Transverse colon (tissue), 4 donors: ENCODE measurements at places on chromosomes 5 and 9. TPM values are rescaled to one million over a fixed set of nuclear protein-coding genes. Genes with fewer than 3 reads are reported as not detected.

DNA sequence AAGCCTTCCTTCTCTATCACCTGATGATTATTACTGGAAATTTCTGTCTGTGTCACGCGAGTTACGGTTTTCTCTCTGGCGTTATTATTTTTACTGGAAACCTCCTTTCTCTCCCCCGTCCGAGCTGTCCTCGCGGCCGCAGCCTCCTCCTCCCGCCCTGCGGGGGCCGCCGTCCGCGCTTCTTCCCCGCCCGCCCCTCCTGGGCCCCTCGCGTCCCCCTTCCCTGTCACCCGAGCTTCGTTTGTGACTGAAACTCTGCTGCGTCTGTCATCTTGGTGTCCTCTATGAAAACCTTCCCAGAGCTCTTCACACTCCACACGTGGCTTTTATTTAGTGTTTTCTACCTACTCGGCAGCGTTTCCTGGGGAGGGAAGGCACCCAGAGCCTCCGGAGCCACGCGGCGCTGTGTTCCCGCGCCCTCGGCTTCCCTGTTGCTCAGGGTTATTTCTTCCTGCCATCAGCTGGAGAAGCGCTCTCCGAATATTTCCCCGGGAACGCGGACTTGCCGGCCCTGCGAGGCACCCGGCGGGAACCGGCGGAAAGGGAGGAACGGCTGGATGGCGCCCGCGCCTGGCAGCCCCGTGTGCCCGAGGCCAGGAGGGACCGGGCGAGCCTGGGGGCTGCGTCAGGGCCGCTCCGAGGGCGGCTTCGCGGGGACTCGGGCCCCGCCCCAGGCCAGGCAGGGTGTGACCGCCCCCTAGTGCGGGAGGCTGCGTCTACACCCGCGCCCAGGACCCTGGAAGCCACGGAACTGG, 33.9 kb downstream of the TRIP13 start:
- no peak for DNase-seq

- no peak for DNase-seq
These were observed at the start of gene NEUROG1 for GRCh38 chr5:135535820-135536801. TSS of gene NEUROG1 (minus strand) at chr5:135535964. CDS start at chr5:135535690, 274 bp downstream.

DNA sequence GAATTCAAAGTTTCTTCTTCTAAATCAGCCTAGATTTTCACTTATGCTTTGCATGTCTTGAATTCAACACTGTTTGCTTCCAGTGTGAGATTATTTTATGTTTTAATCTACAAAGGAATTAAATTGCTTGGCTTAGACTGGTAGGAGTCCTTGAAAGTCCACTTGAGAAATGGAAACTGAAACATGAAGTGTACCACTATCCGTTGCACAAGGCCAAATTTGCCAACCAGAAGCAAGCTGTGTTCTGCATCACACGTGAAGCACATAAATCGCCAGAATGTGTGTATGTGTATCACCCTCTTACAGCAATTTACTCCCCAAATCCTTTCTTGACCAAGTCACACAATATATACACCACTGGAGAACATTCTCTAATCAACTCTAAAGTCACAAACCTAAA, 10.3 kb downstream of the SEMA6A start:
- DNase-seq: no peak

DNA sequence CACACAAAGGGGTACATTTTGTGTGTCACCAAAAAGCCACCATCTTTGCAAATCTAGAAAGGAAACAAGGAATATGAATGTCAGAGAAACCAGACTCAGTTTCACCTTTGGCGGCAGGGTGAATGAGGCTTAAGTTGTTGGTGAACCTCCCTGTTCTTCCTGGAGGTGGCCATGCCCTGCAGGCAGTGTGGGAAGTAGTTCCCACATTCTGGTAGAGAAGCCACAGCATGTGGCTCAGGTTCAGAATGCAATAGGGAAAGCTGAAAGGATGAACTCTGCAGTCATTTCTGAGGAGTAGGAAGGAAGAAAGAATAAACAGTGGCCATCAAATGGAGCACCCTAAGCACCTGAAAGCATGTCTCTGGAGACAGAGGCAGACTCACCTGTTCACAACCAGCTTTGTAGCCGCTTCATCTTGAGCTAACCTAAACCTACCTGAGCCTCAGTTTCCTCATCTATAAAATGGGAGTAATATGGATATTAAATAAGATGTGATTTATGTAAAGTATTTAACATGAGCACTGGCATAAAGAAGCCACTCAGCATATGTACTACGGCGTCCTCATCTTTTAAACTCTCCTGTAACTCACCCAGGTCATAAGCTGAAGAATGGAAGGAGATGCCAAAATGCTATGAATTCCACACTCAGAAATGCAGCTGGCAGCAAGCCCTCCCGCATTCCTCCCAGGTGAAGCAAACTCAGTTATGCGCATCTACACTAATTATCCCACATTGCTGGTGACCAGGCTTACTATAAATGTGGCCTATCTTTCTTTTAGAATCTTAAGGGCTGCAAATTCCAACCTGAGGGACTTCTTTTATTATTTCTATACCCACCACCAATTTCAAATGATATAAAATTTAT, 86.0 kb downstream of the ZNF608 start:
- DNase-seq: no peak

DNA sequence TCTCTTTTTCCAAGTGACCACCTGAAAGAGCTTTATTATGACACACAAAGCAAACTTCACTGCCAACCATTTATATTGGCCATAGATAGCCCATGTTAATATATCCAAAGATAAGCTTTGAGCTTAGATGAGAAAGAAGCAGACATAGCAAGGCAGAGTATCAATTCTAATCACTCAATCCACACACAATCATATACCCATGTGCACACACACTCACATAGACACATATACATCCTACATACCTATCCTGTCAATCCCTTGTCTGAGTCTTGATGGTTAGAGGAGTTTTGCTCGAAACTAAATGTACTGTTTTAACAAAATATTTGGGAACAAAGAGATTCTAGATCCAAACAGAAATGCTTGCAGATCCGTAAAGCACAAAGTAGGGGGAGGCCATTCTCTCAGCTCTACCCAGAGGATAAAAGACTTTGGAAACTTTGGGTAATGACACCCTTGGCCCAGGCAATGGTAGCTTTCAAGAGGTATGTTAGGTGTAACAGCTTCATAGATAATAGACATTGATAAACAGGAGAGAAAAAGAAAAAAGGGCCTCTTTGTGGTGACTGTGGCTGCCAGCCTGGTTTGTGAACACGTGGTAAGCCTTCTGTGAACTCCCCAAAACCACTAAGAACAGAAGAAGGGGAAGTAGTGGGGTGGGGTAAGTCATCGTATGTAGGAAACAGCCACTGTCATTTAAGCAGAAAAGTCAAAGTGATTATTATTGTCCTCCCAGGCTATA, 121.6 kb downstream of the TLR4 start:
- DNase-seq: no peak

DNA sequence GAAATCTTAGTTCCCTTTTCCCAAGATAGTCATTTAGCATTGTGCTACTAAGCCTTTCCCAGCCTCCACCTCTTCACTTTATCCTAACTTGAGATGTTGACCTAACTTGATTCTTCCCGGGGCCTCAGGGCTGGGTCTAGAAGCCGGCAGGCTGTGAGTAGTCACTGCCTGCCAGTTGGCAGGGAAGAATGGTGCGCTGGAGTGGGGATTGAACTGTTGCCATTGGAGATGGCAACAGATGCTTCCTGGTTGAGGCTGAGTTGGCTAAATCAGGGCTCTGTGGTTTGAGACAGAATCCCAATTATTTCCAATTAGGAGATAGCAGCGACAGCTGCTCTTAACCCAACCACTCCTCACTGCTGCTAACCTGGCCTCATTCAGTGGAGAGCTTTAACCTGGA, 343.1 kb downstream of the BRINP1 start:
- peak; percentile 8 for DNase-seq

DNA sequence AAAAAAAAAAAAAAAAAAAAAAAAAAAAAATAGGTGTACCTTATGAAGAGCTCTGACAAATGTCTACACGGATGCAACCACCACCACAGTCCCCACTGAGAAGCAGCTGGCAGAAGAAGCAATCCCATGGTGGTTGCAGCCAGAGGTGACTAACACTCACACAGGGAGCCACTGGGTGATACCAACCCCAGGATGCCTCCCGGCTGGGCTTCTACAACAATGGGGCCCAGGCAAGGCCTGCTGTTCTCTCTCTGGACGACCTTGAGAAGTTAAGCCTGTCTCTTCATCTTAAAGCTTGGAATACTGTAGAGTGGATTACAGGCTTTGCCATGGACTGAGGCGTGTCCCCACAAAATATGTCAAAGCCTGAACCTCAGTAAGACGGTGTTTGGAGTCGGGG, 104.1 kb downstream of the ROR2 start:
- no peak for DNase-seq

GRCh38 chr5:166083183-166083959, 2208.1 kb upstream of the WWC1 start:
- DNase-seq: no peak

GRCh38 chr5:178630951-178631350, 4.1 kb upstream of the CLK4 start:
- no peak for DNase-seq

DNA sequence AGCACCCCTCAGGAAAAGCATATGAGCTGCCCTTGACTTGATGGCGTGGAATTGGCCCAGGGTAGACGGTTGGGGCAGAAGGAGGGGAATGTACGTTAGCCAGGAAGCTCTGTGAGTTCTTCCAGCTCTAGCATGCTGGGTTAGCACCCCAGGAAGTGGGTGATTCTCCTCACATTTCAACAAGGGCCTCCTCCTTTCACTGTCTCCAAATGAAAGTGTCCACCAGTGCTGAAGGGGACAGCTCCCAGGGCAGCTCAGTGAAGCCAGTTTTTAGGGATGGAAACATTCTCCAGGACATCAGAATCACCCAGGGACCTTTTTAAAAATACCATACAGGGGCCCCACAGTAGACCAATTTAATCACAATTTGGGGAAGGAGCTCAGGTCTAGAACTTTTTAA, 17.2 kb upstream of the AFAP1L1 start:
- DNase-seq: no peak

DNA sequence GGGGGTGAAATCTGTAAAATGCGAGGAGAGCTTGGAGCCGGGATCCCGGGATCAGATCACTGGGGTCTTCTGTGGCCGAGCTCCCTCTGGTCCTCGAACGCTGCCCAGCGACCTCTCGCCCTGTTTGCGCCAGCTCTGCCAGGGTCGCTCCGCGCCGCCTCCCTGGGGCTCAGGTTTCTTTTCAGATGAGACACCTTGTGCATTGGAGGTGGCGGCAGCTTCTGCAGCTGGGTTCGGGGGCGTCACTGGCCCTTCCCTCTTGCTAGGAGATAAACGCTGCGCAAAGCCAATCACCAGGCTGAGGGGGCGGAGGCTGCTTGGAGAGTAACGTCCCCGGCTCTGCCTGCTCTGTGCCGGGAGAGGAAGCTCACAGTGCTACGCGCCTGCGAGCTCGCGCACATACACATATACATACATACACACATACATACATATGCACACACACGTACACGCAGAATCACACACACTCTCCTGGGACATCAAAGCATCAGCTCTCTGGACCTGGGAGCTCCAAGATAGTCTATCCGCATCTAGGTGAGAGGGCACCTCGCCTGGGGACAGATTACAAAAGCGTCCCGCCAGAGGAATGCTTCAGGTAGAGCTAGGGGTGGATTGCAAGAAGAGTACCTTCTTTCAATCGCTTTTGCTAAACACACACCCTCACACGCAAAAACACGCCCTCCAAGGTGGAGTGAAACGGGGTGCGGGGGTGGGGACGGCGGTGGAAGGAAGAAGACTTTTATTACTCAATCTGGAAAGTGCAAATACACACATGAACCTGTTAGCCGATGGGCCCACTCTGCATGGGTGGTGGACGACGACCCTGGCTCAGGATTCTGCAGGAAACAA, at the start of gene ST8SIA4:
ST8SIA4 (minus strand) TSS at position 244 of the 849 bp plus-strand sequence. CDS start 327 bp downstream, outside the sequence.
- peak; percentile 90 for DNase-seq

The CKMT2 gene
- total RNA-seq: 17.1 TPM

The IFNA21 gene
- total RNA-seq: not detected

The GPR21 gene
- total RNA-seq: not detected

The NEUROG1 gene
- not detected for total RNA-seq

The BTNL8 gene
- total RNA-seq: 60.8 TPM

The PITX1 gene
- total RNA-seq: 7.5 TPM

The NTNG2 gene
- not detected for total RNA-seq

The LRRC26 gene
- 58.7 TPM for total RNA-seq
